ENCODE measurements at places on chromosomes 4 and X. TPM values are rescaled to one million over a fixed set of nuclear protein-coding genes. Genes with fewer than 3 reads are reported as not detected.

DNA sequence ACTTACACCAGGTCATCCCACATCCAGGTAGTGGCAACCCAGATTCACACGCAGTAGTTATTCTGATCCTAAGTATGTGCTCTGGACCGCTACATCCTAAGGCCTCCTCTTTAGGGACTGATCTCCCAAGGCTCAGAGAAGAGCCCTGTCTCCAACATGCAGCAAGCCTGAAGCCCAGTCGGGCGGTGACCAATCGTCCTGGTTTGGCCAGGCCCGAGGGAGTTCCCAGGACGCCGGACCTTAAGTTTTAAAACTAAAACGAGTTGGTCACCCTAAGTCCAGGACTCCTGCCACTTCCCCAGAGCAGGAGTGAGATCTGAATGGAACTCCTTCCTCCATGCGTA is 385 bp downstream of the LYAR start:
- DNase-seq, result no peak

DNA sequence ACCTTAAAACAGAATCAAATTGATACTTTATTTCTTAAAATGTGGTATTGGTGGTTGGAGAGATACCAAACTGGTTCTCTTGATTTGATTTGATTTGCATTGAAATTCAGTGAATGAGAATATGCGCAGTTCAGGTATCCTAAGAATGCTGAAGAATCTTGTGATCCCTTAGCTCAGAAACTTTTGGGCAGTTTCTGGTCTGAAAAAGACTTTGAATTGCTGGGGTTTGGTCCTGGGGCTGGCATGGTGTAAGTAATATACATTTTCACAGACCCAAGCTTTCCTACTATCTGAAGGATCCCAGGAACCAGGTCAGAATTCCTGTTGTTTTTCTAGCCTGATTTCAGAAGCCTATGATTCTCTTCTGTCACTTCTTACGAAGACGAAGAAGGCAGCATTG is 6.6 kb downstream of the RAB33B start:
- DNase-seq, result no peak

- DNase-seq, result no peak
Measured at GRCh38 chrX:52015794-52016193, 53.2 kb downstream of the MAGED4B start.

GRCh38 chrX:132270021-132270420 is 50.8 kb upstream of the RAP2C start:
- DNase-seq, result no peak

- peak; percentile 20 for DNase-seq
Measured at GRCh38 chrX:65587616-65588526, 53.3 kb upstream of the LAS1L start.

GRCh38 chr4:27218013-27218412 is 357.4 kb downstream of the STIM2 start:
- no peak for DNase-seq

NSG1 gene
- polyA plus RNA-seq, result 4.9 TPM

ANTXR2 gene
- polyA plus RNA-seq, result 78.8 TPM

SCARB2 gene
- polyA plus RNA-seq, result 173 TPM

GPC3 gene
- polyA plus RNA-seq, result 1,367 TPM
